ENCODE measurements at places on chromosomes 5 and 9.

DNA sequence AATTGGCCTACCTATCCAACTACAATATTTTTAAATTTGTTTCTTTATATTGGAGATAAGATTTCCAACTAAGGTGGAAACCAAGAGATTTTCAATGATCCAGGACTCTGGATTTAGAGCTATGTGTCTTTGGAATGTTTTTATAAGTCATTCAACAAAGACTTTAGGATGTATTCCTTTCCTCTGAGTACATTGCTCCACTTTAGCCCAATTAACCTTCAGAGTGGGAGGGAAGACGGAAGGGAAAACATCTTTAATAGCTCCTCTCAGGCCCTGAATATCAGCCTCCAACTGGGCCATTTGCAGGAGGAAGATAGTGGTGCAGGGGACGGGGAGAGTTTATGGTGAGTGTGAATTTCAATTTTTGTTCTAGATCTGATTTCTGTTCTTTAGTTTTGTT is 239.2 kb downstream of the PIK3R1 start:
- DNase-seq, result no peak

GRCh38 chr5:402615-403359 is 40.2 kb upstream of the EXOC3 start:
- DNase-seq, result peak; percentile 59

DNA sequence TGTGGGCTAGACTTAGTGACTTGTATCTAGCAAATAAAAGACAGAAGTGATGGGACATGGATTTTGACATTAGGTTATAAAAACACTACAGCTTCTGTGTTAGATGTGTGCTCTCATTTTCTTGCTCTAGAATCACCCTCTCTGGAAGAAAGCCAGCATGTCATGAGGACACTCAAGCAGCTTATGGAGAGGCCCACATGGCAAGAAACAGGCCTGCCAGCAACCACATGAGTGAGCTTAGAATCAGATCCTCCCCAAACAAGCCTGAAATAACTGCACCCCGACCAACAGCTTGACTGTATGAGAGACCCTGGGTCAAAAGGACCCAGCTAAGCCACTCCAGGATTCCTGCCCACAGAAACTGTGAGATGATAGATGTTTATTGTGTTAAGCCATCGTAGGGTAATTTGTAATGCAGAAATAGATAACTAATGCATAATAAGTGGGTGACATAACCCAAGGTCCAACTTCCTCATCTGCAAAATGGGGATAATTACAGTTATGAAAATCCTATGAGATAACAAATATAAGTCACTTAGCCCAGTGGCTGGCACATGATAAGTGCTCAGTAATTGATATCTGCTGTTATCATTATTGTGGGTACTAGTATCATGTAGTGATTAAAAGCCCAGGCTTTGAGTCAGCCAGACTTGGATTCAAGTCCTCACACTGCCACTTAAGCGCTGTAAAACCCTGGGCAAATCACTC is 86.5 kb downstream of the KLHL3 start:
- DNase-seq, result no peak

DNA sequence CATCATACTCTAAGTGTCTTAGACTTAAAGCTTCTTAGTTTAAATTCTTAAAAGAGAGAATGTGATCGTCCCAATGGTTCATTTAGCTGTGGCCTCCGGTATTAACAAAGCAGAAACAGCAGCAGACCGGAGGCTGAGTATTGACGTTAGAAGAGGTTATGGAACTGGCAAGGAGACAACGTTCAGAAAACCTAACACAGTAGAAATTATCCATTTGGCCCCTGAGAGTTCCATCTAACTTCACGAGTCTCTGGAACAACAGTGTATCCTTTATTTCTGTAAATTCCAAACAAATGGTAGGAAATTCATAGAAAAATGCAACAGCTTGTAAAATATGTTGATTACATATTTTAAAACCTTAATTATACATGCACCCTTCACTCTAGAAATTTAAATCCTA is 107.3 kb upstream of the PTGER4 start:
- DNase-seq, result no peak

DNA sequence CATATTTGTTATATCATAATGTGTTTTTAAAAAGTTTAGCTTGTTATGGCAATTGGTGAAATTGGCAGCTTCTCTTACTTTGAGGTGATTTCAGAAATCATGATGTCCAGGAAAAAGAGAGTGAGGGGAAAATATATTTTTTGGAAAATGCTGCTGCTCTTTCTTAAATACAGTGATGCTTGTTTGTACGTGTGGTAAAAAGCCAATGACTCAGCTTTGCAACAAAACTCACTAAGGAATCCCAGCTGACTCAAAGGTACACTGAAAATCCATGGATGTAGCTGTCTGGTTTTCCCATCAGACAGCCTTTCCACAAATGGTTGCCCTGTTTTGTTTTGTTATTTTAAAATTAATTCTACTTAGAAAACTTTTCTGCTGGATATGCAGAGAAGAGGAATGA is 306.4 kb upstream of the PAPPA start:
- DNase-seq, result no peak

DNA sequence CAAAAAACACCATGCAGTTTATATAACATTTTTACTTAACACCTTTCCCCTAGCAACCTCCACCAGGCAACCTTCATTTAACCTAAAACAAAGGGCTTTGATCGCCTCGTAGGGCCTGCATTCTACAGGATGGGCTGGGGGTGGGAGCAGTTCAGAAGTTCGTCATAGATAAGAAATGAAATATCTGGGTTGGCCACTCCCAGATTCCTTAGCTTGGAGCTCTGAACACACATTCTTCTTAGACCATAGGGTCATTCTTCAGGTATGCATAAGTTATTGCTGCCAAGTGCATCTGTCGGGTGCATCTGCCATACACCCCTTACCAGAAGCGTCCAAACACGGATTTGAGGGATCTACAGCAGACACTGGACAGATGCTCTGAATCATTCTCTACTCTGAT is 4.3 kb upstream of the SLC22A5 start:
- no peak for DNase-seq

DNA sequence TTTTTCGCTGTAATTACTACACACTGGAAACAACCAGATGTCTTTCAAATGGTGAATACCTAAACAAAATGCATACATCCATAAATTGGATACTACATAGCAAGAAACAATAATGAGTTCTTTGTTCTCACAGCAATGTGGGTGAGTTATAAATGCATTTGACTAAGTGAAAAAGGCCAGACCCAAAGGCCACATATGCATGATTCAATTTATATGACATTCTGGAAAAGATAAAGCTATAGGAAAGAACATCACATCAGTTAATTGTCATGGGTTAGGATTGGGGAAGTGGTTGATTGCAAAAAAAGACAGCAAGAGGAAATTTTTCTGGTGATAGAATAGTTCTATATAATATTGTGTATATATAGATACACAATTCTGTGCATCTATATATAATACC is 198.9 kb downstream of the CYLC2 start:
- DNase-seq, result no peak

- no peak for DNase-seq
Measured at GRCh38 chr5:75337366-75338021, 474 bp downstream of the HMGCR start.

GRCh38 chr5:89289604-89290003 is 406.6 kb upstream of the MEF2C start:
- no peak for DNase-seq

DNA sequence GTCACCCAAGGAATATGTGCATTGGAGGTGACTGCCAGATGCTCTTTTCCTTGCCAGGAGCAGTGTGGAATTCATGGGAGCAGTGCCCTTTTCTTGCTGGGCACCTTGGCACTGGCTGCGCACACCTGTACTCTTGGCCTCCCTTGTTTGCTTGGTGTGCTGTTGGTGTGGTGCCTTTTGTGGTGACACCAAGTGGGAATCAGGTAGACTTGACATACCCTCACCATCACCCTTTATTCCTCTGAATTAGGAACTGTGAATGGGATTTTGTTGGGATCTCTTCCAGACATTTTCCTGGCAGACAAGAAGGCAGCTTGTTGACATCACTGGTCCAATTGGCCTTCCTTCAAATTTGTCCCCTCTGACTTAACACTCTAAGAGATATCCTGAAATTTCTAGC is 82.3 kb downstream of the RAI14 start:
- DNase-seq, result no peak

- peak; percentile 72 for DNase-seq
Measured at GRCh38 chr5:80755626-80756025, 100.8 kb upstream of the DHFR start.

DNA sequence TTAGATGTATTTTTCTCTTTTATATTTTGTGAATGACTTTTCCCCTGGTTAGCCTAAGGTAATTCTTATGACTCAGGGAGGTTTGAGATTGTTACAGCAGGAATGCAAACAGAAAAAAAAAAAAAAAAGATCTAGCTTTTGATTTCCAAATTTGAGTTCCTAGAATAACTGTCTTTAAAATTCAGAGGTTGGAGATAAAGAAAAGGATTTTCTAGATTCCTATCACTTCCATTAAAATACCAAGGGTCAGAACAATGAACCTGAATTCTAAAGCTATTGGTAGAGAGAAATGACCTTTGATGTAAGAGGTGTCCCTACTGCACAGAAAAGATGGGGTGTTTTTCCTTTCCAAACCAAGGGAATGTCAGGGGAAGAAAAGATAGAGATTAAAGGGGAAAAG is 262.5 kb downstream of the DOCK8 start:
- no peak for DNase-seq

DNA sequence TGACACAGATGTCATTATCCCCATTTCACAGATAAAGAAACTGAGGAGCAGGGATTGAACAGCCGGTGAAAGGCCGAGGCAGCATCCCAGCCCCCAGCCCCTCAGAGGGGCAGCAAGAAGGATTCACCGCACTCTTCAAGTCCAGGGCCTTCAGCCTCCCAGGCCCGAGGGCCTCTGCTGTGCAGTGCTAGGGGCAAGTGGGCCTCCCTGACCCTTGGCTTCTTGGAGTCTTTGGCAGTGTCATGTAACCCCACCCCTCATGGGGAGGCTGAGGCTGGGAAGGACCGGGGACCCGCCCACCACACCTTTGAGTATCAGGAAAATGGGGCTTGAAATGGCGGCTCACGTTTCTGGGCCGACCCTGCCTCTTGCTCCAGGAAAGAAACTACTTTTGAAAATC is 28.7 kb upstream of the RXRA start:
- no peak for DNase-seq
